NCI-H1092 (cell line): ENCODE measurements at places on chromosomes 5 and 9.

- no peak for DNase-seq
These were observed 50.1 kb upstream of the FBXL17 start for GRCh38 chr5:108432024-108432423.

- DNase-seq = no peak
These were observed 8.6 kb downstream of the HAVCR2 start for GRCh38 chr5:157100140-157100679.

GRCh38 chr9:137164370-137165249, 5.2 kb downstream of the LRRC26 start:
- no peak for DNase-seq

- DNase-seq = no peak
These were observed 56.6 kb downstream of the KCNN2 start for GRCh38 chr5:114418176-114419066.

- DNase-seq = no peak
These were observed 181.3 kb upstream of the ZNF608 start for GRCh38 chr5:124927735-124928134.

- no peak for DNase-seq
These were observed 210.1 kb upstream of the CDH10 start for GRCh38 chr5:24854850-24855249.

DNA sequence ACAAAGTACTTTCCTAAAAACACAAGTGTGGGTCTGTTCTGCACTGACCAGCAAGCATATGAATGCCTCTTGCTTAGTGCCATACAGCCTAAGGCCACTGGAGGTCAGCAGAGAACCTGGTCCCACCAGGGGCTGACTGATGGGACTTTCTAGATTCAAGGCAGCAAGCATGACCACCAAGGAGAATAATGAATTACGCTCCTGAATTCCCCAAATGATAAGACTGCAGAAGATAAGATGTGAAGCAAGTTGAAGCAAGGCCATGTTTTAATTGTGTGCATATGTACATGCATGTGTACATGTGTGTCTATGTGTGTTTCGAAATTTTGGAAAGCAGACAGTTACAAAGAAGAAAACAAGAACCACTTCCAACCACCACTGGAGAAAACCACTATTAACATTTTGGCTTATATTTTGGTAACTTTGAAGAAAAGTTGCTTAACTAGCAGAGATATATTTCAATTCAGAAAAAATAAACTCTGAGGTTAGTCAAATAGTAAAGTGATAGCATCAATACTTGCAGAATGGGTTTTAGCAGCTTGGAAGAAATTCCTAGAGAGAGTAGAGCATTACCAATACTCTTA, 70.5 kb downstream of the ERP44 start:
- DNase-seq = peak; percentile 58

DNA sequence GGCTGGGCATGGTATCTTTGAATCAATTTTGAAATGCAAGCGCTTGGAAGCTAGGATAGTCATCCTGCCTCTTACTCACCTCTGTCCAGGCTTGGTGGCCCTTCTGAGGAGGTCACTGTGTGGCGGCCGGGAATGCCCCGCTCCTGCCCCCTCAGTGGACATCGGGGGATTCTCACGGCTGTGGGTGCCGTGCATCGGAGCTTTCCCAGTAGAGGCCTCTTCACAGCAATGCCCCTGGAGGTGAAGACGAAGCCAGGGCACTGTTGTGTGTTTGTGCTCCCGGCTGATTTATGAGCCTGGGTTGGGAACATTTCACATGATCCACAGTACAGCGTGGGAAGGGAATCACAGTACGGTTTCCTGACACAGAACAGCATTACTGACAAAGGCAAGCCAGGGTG, 147.5 kb downstream of the NXNL2 start:
- no peak for DNase-seq

DNA sequence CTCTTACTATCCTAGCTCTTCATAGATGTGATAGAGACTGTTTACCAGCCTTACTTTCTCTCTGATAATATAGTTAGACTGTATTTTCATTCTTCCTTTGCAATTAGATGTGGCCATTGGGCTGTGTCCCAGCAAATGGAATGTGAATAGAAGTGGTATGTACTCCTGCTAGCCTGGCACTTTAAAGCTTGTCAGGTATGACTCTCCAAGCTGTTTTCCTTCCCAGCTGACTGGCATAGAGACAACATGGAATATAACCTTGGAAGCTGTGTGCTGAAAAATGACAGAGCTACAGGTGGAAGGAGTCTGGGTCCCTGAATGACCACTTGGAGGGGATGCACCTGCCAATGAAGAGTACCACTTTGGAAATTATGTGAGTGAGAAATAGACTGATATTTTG, 116.2 kb downstream of the DIRAS2 start:
- peak; percentile 3 for DNase-seq

GRCh38 chr9:93128011-93128714, 5.9 kb downstream of the NINJ1 start:
- no peak for DNase-seq

GRCh38 chr9:29511680-29512079, 1938.4 kb upstream of the C9orf72 start:
- no peak for DNase-seq

DNA sequence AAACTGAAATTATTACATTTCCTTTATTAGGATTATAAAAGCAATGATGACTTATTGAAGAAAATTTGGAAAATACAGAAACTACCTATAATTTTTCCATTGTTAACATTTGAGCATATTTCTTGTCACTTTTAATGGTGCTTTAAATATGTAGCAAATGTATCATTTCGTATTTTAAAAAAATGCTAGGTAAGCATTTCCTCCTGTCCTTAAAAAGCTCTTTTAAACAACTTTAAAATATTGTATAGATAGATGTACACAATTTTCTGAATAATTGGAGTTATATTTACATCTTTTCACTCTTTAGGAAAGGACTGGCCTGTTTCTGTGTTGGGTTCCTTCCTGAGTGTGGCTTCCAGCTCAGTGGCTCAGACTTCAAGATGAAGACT, 15.6 kb downstream of the TENT4A start:
- DNase-seq = no peak

DNA sequence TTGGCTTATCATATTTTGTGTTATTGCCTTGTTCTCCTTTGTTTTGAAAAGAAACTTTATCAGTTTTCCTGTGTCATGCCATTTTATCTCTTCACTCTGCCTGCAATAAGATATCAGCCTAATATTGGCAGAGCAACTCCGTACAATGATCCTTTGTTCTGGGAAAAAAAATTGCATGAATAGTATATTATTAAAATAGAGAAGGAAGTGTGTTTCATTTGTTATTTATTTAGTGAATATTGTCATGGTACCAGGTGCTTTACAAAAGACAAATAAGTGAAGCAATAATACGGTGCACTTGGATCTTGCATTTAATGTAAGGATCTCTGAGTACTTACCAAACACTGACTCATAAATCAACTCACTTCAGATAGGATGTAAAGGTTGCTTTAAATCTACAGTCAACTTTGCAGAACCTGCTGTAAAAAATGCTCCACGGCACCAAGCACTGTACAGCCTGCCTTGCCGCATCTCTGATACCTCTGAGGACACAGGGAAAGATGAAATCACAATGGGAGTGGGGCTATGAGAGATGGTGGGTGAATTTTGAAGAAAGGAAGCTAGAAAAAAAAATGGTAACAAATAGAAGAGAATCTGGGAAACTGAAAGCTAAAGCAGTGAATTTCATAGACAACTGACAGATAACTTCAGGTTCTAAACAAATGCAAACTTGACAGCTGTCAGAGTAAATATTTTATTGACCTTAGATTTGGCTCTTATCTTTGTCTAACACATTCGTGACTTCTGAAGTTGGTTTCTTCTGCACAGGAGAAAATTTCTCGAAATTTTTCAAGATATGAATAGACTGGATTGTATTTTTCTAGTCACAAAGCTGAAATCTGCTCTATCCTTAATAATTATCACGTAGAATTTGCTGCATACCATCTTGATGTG, 232.1 kb downstream of the ENC1 start:
- DNase-seq = no peak

GRCh38 chr9:118271331-118271730, 567.1 kb downstream of the TLR4 start:
- DNase-seq = no peak

DNA sequence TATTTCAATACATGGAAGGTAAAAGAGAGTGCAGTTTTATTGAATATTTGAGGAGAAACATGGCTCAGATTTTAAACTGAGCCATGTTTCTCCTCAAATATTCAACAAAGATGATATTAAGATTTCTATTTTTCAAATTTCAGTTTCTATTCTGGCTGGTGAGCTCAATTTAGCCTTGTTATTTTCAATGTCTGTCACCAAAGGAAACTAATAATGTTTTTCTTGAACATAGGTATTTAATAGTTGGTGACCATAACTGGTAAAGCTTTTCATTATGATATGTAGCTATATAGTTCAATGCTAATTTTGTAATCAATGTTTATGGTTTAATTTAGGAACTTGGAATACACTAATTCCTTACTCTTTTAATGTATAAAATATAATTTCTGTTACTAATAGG, 177.4 kb downstream of the FER start:
- DNase-seq = no peak

GRCh38 chr9:95920017-95920416, 44.5 kb downstream of the ERCC6L2 start:
- no peak for DNase-seq

- no peak for DNase-seq
These were observed 52.8 kb downstream of the SEMA4D start for GRCh38 chr9:89444925-89445765.

DNA sequence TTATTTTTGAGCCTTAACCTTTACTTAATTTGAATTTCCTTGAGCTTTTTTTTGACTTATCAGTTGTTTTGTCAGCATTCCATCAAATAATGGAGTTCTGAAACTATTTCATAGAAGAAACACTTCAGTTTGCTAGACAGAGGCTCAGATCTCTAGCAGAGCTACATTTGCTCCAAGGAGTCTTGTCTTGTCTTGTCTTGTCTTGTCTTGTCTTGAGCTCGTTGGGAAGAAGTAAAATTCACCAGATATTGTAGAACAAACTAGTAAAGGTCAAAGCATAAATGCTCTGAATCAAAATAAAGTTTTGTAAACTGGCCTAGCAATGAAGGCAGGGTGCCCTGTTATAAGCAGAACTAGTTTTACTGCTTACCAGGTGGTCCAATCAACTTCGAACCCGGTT, 33.5 kb downstream of the RAB24 start:
- no peak for DNase-seq

- DNase-seq = no peak
These were observed 26.2 kb upstream of the APC start for GRCh38 chr5:112711436-112711835.

GRCh38 chr9:16623989-16624743, 246.3 kb downstream of the BNC2 start:
- DNase-seq = no peak

- DNase-seq = no peak
These were observed 69.4 kb downstream of the TRPC7 start for GRCh38 chr5:136295914-136296313.

DNA sequence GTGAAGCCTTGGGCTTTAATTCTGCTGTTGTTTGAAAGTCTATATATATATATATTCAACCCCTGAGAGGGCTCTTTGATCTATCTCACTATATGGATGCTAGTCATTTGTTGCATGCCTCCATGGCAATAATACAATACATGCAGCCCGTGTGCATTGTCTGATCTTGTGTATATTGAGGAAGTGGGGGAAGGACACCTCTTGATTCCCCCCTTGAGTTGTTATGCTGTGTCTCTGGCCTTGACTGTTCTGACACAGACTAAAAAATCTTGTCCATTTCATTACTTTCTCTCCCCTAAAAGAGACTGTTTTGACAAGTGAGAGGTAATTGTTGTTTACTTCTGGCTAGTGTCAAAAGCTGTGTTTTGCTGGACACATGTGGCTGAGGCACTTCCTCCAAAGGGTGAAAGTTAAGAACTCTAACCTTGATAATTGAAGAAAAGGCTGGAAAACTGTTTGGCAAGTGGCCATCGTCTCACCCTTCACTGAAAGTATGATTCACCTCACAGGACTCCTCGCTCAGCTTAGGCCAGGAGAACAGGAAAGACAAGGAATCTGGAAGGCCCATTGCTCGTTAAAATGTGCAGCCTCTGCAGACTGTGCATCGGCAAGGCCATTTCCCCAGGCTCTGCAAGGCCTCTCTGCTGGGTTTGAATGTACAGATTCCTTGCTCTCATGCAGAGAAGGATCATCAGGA, 304.0 kb downstream of the PRELID2 start:
- no peak for DNase-seq

DNA sequence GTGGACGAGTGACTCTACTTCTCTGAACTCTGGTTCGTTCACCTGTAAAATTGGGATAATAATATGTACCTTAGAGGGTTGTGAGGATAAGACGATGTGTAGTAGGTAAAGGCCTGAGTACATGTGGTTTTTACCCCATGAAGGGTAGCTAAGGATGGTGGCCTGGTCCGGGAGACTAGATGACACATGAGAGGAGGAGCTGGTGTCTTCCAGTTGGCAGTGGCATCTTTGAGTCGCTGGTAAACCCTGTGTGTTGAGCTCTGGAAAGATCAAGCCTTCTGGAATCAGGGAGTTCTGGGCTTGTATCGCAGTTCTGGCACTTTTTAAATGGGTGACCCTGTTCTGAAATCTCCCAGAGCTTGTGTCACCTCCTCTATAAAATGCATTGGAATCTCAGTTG, 166.4 kb upstream of the ZNF618 start:
- DNase-seq = no peak

DNA sequence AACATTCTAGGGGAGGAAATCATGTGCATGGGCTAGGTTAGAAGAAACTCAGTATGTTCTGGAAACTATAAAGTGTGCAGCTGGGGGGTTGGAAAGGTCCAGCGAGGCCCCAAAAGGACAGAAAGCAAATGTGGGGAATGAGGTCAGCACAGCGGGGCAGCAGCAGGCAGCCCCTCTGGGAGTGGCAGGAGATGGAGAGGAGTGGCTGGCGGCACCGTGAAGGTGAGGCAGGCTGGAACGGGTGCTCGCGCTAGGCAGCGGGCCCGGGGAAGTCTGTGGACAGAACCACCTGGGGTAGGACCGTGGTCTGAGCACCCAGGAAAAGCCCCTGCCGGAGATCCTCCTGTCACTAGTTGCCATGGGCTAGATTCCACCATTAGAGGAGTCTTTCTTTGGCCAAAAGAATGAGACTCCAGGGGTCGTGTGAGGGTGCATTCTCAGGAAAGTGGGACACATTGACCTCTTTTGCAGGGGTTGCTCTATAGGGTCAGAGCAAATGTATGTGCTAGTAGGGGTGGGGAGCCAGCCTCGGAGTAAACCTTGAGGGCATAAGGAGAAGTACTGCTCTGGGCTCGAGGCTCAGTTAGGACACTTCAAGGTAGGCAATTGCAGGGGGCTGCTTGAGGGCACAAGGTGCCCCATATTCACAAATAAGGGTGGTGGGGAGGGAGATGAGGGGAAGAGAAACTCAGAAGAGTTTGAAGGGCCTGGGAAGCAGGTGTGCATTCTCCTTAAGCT, 61.2 kb downstream of the IL6ST start:
- no peak for DNase-seq

GRCh38 chr9:32587901-32588300, 14.9 kb upstream of the NDUFB6 start:
- no peak for DNase-seq
